ENCODE measurements at places on chromosomes 3 and 15. TPM values are rescaled to one million over a fixed set of nuclear protein-coding genes. Genes with fewer than 3 reads are reported as not detected.

DNA sequence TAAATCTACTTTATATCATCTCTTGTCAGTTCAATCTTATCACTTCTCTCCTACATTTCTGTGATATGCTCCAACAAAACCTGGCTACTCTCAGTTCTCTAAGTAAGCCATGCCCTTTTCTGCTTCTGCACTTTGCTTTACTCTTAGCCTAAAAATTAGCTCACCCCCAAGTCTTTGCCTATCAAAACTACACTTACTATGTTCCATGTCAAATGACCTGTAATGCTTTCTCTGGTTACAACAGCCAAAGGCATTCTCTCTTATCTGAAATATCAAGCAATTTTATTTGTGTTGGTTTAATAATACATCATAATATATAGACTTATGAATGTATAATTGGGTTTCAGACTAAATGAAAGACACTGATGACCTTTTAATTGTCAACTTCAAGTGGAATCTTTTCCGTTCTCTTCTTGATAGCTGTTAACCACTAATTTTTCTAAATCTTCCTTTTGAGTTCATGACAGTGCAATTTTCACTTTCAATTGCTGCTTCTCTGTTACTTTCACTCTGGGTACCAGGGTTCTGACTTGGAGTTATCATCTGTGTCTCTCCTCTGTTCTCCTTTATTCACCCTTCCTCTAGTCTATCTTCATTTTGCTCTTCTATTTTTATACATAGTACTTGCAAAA lies 619.0 kb upstream of the GOLIM4 start:
- DNase-seq: no peak

DNA sequence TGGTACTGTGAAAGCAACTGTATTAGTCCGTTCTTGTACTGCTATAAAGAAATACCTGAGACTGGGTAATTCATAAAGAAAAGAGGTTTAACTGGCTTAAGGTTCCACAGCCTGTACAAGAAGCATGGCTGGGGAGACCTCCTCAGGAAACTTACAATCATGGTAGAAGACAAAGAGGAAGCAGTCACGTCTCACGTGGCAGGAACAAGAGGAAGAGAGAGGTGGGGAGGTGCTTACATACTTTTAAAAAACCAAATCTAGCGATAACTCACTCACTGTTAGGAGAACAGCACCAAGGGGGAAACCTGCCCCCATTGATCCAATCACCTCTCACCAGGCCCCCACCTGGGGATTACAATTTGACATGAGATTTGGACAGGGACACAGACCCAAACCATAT lies 48.9 kb downstream of the IQGAP1 start:
- no peak for DNase-seq

DNA sequence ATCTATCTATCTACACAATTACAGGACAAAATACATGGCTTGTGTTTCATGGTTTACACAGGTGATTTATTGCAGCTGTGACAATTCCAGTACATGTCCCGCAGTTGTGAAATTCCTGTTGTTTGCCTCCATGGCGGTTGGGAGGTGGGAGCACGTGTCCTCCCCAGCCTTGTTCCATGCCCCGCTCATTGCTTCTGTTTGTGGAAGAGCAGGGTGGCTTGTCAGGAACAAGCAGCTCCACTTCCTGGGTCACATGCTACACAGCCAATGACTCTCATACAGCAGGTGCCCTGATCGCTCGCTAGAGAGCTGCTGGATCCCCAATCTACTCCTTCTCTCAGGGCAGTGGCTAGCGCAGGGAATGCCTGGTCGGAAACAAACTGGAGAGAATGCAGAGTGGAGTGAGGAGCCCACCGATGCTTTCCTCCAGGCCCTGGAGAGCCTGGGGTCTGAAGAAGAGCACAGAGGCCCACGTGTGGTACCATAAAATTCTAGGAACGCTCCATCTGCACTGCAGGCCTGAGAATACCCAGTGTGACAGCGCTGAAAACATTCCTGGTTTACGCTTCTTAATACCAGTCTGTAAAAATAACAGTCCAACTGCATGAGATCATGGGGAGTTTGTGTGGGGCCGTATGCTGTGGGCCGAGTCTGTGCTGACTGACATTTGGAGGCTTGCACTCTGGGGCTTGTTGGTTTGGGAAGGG lies 270.6 kb upstream of the RGMA start:
- DNase-seq: no peak

DNA sequence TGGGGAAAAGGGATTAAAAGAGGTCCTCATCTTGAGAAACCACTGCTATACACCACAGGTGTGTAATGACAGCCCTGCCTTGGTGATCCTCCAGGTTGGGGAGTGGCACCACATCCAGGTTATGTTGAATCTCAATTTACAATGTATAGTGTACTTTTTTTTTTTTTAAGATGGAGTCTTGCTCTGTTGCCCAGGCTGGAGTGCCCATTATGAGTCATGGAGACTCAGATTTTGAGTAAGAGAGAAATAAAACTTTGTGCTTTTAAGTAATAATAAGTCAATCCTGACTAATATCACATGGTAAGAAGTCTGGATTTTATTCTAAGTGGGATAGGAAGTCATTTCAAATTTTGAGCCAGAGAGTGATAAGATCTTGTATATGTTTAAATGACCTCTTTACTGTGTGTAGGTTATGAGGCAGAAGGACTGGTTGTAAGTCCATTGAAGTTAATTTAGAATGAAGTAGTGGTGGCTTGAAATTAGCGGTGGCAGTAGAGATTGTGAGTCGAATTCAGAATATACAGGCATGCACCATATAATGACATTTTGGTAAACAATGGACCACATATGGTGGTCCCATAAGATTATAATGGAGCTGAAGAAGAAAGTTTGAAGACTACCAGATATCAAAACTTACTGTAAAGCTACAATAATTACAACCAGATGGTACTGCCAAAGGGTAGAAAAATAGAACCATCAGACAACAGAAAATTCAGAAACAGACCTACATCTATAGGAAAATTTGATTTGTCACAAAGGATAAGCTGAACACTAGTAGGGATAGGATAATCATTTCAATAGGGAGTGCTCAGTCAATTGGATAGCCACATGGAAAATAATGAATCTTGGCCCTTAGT lies 20.7 kb downstream of the POPDC2 start:
- no peak for DNase-seq

DNA sequence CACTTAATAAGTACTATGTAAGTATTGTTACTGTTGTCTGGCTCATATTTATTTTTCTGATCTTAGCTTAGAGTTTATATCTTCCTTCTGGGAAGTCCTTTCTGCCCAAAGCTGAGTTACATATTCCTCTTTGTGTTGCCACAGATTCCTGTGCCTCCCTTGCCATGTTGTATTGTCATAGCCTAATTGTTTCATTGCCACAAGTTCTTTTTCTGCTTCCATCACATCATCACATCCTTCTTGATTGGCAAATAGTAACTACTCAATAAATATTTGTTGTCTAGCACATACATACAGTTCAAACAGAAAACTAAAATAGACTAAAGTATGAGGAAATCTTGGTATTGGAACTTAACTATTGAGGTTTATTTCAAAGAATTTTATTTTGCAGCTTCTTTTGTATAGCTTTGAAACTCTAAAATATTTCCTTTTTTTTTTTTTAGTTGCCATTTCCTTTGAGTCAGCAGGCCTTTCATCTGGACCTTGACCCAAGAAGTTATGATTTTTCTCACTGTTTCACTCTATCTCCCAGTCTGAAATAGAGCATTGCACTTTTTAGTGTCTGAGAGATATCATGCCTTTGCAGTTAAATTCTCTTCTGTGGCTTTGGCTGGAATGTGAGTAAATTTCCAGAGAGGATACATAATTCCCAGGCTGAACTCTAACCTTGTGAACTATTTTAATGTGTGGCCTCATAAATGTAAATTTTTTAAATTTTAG lies 98.2 kb downstream of the ZNF609 start:
- DNase-seq: no peak

DNA sequence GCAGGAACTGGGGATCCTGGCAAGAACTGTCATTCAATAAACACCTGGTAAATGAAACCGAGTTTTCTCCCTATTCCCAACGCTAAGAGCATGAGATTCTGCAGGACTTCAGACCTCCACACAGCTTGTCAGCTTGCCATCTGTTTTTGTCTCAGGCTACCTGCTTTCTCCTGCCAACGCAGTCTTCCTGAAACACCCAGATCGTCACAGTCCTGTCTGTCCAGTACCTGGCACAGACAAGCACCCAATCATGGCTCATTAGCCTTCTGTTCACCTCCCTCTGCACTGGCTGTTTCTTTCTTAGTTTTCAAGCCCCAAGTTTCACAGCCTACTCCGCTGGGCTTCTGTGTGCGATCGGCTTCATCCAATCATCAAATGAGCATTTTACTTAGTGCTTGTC lies 5.0 kb downstream of the SLC12A8 start:
- DNase-seq: no peak

DNA sequence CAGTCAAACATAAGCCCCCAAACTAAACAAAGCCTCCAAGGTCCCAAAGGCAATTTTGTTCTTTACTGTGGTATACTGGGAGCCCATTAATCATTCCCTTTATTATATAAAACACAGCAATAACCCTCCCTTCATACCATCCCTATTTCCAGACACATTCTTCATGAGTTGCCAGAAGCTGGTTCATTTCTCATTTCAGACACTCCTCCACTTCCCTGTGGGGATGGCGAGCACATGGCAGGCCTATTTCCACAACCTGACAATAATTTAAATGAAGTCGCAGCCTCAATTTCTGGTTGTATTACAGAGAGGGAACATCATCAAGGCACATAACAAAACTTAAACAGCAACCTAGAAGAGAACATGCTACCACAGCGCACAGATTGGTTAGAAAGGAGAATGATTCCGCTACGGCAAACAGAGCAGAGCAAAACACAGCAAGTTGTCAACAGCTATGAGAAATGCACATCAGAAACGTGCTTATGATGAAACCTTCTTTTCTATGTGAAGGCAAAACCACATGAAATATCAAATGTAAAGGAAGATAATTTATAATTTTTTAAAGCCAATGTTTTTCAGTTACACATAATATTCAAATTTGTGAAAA lies 63.3 kb upstream of the ARHGEF3 start:
- DNase-seq: no peak

GRCh38 chr15:100918690-100919480 lies at the start of gene LRRK1:
TSS of gene LRRK1 (plus strand) at chr15:100919357. CDS start at chr15:100924633, 5,276 bp downstream.
- no peak for DNase-seq

- DNase-seq: no peak
These were observed 4.3 kb upstream of the TIPARP start for GRCh38 chr3:156670077-156670476.

DNA sequence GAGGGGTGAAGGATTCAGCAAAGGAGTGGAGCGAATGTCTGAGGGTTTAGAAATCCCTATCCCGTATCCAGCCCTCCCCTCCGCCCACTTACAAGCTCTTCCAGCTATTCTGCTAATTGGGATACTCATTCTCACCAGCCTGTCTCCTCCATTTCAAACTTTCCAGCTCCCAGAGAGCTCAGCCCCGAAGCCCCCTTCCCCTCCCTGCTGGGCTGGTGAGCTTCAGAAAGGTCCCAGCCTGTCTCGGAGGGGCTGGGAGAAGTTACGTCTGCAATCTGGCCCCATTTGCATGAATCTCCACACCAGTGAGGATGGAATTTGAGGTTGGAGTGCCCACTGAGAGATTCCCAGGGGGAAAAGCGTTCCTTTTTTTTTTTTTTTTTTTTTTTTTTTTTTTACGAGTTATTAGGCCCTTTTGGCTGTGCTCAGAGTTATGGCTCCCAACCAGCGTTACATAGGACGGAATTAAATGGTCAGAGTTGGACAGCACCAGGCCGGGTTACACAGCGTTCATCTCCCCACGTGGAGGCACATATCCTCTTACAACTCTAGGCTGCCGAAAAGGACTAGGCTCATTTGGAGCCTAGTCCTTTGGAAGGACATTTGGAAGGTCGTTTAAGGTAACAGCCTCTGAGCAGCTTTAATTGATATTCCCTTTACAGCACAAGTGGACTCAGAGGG lies 34.6 kb downstream of the FGD5 start:
- DNase-seq: no peak

DNA sequence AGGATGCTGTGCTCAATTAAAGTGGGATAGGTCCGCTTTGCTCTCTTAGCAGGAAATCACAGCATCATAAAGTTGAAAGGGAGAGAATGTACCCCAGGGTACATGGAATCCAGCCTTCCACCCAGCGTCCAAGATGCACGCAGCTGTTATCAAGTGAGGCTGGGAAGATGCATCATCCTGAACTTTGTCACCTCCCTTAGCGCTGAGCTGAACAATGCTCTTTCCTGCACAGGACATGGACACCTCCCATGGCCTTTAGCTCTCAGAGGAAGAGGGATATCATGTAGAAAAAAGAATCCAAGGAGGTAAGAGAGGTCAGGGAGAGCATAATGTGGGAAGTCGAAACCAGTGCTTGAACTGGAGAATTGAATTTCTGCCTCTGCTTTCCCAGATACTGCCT lies 192.8 kb downstream of the FEZF2 start:
- no peak for DNase-seq

DNA sequence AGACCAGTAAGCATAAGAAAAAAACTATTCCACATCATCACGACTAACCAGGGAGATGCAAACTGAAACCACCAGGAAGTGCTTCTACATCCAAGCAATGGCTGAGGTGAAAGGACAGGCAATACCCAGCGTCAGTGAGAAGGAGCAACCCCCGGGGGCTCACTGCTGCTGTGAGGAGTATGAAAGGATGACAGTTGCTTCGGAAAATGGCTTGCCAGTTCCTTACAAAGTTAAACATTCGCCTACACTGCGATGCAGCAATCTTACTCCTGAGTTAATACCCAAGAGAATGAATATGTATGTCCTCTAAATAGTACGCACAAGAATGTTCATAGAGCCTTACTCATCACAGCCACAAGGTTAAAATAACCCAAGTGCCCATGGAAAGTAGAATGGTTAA lies 13.3 kb upstream of the PLXNA1 start:
- no peak for DNase-seq

DNA sequence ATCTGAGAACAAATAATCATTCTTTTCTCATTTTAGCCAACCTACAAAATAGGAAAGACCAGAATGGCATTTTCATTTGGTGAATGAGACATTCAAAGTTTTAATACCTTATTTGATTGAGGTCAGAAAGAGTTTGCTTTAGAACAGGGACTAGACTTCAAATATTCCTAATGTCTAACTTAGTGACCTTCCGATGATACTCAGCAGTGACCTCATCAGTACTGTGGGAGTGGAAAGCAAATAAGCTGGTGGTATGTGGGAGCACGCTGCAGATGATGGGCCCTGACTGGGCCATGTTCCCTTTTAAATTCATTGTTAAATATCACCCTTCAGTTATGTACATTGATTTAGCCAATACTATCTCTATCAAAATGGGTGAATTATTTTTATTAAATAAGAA lies 223.3 kb downstream of the P3H2 start:
- no peak for DNase-seq

- DNase-seq: no peak
These were observed 49.2 kb upstream of the TMEM115 start for GRCh38 chr3:50408443-50408944.

GRCh38 chr15:83123529-83123928 lies 16.1 kb downstream of the TM6SF1 start:
- DNase-seq: no peak

GRCh38 chr3:133753779-133754164 lies 7.6 kb downstream of the TF start:
- no peak for DNase-seq

Gene MITF
- 1.9 TPM for total RNA-seq

Gene UNC13C
- 0.13 TPM for total RNA-seq

Gene CSPG5
- 7.4 TPM for total RNA-seq

Gene GOLGA8T
- total RNA-seq: 1.5 TPM

Gene RARRES1
- 0.71 TPM for total RNA-seq

Gene CHDH
- total RNA-seq: 10.3 TPM

Gene PLSCR5
- not detected for total RNA-seq

Gene TMEM40
- not detected for total RNA-seq

Gene HESX1
- total RNA-seq: 9.0 TPM

Gene LARP6
- 21.0 TPM for total RNA-seq

Data from H1 (cell line).